Fibroblast of villous mesenchyme (primary cell): ENCODE measurements at places on chromosomes 6 and 20.

GRCh38 chr20:38217791-38218565 is 42.6 kb downstream of the KIAA1755 start:
- peak; percentile 92 for DNase-seq

DNA sequence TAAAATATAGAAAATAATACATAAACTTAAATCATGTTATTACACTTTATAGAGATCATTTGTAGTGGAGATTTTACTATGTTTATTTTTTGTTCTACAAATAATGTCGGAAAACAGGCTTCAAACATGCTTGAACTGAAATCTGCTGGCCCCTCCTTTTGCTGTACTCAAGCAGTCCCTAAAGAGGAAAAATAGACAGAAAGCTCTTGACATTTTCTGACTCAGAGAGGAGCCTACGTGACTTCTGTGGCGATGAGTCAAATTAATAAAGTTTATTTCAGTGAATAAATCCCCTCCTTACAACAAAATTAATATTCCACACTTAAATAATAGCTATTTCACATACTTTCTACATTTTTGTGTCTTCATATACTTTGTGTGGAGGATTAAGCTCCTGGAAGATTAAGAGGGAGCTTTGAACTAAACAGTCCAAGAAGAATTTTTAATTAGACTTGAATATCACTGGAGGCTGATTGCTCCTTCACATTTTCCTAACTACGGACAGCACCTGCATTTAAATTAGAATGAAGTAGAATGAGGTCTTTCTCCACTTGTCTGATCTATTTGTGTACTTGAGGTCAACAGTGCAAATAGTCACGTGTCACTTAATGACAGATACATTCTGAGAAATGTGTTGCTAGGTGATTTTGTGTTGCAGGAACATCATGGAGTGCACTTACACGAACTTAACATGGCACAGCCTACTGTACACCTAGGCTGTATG is 1.7 kb upstream of the TREM1 start:
- DNase-seq, result no peak

DNA sequence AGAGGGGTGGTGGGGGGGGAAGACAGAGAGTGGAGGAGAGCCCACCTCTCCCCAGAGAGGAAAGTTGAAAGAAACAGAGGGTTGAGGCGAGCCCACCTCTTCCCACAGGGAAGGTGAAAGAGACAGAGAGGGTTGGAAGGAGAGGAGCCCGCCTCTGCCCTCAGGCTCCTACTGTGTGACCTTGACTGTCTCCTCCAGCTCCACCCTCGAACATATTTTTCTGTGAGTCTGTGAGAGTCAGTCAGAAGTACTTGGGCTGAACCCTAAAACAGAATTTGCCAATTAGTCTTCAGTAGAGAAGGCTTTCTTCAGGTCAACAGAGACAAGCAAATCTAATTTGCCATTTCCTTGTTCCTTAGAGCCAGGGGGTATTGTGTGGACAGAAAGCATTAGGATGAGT is 153.7 kb upstream of the SNX9 start:
- DNase-seq, result no peak

DNA sequence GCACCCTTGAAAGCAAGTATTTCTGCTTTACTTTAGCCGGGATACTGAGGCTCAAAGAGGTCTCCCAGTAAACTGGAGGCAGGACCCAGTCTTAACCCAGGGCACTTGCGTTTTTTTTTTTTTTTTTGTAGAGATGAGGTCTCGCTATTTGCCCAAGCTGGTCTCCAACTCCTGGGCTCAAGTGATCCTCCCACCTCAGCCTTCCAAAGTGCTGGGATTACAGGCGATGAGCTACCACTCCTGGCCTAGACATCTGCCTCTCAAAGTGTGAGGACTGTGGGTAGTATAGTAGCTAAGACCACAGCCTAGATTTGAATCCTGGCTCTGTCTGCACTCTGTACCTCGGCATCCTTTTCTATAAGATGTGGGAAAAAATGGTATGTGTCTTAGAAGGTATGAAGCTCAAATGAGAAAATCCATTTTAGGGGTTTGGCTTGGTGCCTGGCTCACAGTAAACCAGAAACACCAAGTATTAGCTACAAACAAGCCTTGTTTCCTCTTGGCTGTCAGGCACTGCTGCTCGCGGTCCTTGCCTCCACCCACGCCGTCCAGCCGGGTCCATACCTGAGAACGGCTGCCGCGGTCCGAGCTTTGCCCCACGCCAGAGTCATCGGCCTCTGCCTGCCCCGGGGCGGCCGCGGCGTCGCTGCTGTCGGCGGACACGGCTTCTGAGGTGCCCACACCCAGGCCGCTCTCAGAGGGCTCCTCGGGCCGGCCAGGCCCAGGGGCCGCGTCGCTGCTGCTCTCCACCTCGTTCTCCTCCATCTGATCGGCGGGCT is 1.2 kb downstream of the ZNF335 start:
- DNase-seq, result peak; percentile 34

DNA sequence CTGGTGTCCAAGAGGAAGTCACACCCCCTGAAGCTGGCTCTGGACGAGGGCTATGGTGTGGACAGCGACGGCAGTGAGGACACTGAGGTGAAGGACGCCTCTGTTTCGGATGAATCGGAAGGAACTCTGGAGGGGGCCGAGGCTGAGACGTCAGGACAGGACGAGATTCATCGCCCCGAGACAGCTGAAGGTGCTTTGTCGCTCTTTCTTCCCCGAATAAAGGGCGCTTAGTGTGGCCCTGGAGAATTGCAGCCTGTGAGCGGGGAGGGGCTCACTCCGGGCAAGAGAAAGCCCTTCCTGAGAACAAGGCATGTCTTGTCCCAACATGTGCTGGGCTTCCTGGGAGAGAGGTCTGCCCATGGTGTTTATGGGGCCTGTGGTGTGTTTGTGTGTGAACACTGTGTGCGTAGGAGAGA is 41.4 kb downstream of the MYT1 start:
- DNase-seq, result no peak

DNA sequence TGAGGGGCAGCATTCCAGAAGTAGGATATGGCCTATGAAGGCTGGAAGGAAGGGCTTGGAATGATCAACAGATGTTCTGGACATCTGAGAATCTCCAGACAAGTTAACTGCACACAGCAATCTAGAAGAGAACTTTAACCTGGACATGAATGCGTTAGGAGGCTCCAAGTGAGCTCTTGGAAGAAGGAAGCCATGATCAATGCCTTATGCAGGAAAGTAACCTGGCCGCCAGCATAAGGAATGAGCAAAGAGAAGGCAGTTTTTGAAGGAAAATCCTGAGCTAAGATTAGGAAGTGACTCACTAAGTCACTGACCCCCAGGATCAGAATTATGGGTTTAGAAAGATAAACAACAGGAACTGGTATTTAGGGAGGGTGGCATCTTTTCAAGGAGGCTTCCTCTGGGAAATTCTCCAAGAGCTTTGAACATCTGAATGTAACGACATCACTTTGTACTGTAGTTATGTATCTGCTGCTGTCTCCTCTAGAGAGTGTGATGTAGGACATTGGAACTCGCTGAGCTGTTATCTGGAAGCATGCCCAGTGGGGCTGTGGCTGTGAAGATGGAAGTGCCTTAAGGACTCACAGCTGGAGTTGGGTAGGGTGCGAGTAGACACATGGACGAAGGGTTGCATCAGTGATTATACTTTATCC is 236.8 kb downstream of the PACRG start:
- peak; percentile 100 for DNase-seq

DNA sequence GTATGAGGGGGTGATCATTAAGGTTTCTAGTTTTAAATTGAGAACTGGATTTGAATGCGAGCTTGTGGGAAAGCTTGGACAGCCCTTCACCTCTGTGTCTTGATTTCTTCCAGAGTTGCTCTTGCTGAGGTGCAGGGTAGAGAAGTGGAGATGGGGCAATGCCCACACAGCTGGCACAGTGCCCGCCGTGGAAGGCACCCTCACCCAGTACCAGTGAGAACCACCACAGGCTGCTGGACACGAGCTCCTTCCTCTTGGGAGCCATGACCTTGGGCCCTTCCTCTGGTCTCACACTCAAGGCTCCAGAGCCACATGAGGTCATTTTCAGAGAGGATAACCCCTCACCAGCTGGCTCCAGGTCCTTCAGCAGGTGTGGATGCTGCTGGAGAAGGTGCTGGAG is 67.3 kb downstream of the DACT2 start:
- no peak for DNase-seq

DNA sequence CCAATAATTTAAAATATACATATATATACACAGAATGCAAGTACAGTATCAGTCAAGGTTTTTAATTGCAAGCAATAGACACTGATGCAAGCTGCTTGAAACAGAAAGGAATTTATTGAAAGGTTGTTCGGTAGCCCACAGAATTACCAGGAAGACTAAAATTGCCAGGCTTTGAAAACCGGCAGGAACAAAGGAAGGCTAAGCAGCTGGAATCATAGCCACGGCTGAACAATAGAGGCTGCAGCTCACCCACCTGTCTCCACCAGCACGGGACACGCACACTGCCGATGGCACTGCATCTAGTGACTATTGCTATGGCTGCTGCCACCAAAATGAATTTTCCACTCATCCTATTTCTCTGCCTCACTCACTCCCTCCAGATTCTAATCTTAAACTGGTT is 22.0 kb upstream of the L3MBTL3 start:
- no peak for DNase-seq

DNA sequence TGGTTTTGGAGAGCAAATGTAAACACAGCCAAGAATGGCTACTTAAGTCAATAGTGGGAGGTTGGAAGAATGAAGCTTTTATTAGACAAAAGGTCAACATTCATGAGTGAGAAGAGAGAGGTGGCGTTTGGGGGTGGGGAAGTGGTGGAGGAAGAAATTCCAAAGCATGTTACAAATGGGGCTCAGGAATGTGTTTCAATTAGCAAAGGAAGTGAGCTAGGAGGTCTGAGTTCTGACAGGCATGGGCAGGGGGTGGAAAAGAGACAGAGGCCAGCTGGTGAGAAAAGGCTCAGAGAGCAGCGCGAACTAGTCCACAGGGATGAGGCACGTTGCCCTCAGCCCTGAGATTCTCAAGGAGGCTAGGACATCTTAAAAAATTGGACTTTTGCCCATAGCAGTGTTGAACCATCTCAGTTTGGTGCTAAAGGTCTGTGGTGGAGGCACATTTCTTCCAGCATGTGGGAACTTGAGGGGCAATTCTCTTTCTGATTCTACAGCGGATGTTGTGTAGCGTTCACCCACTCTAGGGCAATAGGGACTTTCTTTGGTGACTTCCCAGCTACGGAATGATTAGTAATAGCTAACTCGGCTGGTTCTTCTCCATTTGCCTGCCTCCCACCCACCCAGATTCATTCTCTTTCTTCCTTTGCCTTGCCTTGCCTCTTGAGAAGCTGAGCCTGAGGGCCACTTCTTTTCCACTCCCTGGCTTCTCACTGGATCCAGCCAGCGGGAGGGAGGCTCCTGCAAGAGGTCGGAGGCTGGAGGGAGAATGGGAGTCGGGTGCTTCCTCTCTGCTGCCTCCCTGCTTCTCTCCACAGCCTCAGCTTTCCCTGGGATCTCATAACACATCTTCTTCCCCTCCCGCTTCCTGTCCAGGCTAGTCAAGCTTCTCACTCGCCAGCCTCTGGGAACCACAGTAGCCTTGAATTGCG is 45.1 kb upstream of the NEDD9 start:
- DNase-seq, result peak; percentile 87

DNA sequence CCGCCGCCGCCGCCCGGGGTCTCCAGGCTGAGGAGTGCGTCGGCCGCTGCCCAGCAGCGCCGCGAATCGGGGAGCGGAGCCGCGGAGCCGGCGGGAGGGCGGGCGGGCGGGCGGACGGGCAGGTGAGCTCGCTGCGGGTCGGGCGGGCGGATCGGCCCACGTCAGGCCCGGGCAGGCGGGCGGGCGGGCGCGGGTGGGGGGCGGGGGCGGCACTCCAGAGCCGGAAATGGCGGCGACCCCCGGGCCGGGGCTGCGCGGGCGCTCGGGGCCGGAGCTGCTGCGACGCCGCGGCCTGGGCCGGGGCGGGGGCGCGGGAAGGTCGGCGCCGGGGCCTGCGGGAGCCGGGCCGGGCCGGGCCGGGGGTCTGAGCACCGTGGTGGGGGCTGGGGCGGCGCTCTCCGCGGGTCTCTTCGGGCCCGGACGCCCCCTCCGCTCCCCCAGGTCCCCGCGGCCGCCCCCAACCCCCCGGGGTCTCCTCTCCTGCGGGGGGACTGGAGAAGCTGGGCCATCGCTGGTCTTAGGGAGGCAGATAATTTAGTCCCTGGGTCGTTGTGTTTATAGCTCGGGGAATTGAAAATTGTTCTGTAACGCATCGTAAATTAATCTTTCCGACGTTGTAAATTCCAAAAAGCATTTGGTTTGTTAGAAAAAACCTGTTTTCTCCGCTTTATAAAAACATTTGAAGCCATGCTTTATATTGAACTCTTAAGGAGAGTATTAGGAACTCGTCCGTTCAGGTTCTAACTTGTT is 451 bp downstream of the DNAJC5 start:
- no peak for DNase-seq

DNA sequence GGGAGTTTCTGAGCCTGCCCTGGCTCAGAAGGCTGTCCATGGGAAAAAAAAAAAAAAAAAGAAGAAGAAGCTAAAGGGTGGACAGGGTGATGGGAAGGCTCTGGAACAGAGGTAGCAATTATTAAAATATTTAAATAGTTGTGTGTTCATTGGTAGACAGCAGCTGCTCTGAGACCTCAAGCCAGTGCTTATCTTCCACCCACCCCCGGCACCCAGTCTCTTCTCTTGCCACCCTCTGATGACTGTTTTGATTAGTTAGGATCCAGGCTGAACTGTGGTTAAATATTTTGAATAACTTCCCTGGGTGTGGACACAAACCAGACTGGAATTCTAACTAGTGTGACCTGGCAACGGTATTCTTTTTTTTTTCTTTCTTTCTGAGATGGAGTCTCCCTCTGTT is 16.9 kb upstream of the SRSF3 start:
- peak; percentile 91 for DNase-seq

GRCh38 chr20:31988430-31989015 is 20.6 kb downstream of the XKR7 start:
- no peak for DNase-seq

DNA sequence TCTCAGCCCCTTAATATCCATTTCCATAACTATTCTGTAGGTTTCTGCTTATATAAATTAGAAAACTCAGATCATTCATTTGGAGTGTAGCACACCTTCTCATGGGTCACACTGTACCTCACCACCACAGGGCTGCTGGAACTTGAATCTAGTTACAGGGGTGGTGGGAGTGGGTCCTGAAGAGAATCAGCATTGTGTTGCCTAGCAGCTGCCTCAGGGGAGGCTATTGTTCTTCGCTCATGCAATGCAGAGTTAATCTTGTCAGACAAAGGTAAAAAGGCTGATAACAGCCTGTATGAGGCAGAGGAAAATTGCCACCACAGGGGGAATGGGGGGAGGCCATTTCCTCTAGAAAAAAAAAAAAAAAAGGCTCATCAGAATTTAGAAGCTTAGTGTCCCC is 496.0 kb upstream of the ADGRB3 start:
- no peak for DNase-seq

- DNase-seq, result no peak
Observed at GRCh38 chr6:126550323-126550722, 210.4 kb downstream of the CENPW start.
